ELF-1 (cell line): ENCODE measurements at places on chromosomes 7 and 10.
A peak's percentile ranks its signal among the peaks of the same experiment; 100 is the strongest.

- DNase-seq, result peak; percentile 64
These were observed 24.3 kb upstream of the ITGB8 start for GRCh38 chr7:20306180-20306946.

- DNase-seq, result no peak
These were observed 123.0 kb upstream of the TNS3 start for GRCh38 chr7:47704936-47705335.

- no peak for DNase-seq
These were observed 17.0 kb downstream of the CDK14 start for GRCh38 chr7:90613088-90613498.

- DNase-seq, result no peak
These were observed 56.1 kb downstream of the PAPSS2 start for GRCh38 chr10:87715552-87716347.

GRCh38 chr10:10193848-10194247 is 823.8 kb upstream of the CELF2 start:
- peak; percentile 20 for DNase-seq

GRCh38 chr10:4816966-4817365 is 9.0 kb upstream of the AKR1E2 start:
- DNase-seq, result no peak

DNA sequence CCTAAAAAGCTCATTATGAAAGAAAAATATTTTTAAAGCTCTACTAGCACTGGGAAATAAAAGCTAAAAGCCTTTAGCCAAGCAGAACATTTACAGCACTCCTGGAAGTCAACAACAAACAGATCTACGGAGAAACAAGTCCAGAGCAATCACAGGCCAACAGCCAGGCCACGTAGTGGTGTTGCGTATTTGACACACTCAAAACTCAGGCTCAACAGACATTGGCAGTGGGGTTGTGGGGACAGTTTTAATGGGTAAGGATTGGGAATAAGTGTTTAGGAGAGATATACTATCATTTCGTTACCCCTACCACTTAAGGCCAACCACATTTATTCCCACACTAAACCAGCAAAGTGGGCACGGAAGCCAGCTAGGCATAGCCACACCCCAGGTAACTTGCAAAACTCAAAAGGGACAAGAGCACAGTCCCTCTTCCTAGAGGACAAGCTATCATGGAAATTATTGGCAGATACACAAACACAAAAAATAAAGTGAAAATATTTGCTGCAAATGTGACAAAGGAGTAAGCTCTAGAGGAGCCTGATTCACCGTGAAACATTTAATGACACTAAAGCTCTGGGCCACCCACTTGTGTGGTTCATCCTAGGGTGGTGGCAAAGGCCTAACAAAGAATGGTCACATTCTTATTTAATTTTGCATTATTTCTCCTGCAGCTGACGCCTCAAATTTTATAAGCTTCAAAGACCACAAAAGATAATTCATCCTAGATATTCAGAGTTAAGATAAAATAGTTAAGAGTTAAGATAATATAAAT is 498.2 kb downstream of the TNS3 start:
- no peak for DNase-seq

DNA sequence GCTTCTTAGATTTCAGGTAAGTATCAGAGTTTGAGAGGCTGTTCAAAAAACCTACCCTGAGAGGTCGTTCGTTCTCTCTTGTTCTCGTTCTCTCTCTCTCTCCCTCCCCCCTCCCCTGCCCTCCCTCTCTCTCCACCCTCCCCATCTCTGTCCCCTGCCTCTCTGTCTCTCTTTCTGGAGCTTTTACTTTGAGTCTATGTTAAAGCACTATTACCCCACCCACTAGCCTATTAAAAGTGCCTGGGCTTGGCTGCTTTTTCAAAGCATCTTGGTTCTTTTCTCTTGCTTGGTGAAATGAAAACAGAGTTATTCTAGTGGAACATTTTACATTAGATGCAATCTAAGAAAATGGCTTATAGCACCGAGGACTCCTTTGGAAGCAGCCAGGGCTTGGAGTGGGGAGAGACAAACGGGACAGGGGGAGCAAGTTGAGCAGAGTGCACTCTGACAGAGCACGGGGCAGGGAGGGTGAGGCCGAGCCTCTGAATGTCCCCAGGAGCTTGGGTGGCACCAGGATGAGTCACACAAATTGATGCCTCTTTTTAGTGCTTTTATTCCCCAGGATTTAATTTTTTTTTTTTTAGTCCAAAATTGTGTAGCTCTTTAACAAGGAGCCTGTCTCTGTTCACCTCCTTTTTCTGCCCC is 134.3 kb downstream of the CFAP58 start:
- DNase-seq, result no peak

- DNase-seq, result no peak
These were observed 32.9 kb upstream of the CCDC71L start for GRCh38 chr7:106693677-106694353.

- DNase-seq, result no peak
These were observed 92.9 kb downstream of the SFMBT2 start for GRCh38 chr10:7317786-7318446.

GRCh38 chr10:44995581-44995913 is 5.2 kb upstream of the ZNF22 start:
- no peak for DNase-seq

DNA sequence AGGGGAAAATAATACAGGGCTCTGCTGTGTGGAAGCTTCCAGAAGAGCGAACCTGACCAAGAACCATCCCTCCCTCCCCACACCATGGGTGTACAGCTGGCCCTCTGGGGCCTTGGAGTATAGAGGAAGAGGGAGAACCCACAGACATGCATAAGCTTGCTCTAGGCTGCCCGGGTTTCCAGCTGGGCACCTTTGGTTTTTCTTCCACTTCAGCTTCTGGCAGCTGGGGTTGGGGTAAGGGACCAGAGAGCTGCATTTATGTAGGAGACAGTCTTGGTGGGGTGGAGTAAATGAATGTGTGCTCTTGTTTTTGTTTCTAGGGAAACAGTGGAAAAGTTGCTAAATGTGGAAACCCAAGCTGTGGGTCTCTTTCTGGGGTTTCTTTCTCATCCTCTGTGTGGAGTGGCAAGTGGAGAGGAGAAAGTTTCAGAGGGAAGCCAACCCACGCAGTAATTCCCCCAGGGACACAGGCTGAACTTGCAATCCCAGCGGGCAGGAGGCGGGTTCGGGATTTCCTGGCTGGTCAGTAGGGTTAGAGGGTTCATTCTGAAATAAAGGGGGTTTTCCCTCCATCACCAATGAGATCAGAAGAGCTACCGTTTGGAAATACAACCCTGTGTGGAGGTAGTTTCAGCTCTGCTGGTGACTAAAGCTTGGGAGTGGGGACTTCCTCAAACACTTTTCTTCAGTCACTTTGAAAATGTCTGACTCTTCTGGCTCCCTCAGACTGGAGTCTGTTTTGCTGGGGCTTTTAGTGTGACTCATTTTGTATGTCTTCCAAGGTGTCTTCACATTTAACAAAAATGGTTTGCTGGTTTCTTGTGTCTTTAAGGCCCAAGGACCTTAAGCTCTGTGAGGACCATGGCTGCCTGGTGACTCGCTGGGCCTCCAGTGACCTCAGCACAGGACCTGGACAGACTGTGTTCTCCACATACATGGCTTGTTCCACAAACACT is 22.2 kb upstream of the SRGN start:
- no peak for DNase-seq

- DNase-seq, result no peak
These were observed 43.7 kb downstream of the JAZF1 start for GRCh38 chr7:28136885-28137284.

DNA sequence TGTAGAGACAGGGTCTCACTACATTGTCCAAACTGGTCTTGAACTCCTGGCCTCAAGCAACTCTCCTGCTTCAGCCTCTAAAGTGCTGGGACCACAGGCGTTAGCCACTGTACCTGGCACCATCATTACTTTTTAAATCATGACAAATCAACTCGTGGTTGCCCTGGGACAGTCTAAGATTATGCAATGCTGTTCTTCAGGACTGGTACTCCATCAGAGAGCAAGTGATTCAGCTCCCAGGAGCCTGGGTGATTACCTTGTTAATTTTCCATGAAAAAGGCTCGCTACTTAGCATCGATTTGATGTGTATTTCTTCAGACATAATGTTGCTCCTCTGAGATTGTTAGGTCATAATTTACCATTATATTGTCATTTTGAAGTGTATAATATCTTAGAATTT is 158.9 kb upstream of the STEAP4 start:
- no peak for DNase-seq

DNA sequence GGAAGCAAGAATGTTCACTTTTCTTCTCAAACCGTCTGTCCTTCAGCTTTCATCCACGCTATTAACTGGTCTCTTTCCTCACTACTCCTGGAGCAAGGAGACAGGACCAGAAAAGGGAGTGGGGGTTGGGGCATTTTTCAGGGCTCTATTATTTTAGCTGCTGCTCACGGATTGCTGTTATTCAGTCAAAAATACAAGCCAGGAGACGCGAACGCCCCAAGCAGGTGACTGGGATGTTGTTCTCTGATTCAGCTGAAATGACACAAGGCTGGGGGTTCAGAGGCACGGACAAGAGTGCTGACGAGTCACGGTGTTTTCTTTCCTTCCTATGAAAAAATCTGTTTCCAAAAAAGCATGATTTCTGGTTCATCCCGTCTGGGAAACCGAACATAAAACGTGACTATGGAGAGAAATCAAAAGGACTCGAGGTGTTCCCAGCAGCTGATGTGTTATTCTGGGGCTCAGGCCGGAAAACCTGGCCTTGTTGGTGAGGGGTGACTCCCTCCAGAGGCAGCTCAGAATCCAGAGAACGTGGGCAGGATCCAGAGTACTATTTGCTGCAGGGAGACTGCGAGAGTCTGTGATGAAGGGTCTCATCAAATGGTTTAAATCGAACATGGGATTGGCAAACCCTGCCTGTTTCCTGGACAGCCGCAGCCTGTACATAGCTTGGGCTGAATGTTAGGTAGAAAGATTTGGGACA is 3.5 kb upstream of the INHBA start:
- DNase-seq, result no peak
